ENCODE measurements at places on chromosomes 12 and 14.

- no peak for DNase-seq
Measured at GRCh38 chr14:63345826-63346225, 27.1 kb upstream of the GPHB5 start.

GRCh38 chr14:20733684-20734429 is 11.8 kb upstream of the EDDM3A start:
- no peak for DNase-seq

DNA sequence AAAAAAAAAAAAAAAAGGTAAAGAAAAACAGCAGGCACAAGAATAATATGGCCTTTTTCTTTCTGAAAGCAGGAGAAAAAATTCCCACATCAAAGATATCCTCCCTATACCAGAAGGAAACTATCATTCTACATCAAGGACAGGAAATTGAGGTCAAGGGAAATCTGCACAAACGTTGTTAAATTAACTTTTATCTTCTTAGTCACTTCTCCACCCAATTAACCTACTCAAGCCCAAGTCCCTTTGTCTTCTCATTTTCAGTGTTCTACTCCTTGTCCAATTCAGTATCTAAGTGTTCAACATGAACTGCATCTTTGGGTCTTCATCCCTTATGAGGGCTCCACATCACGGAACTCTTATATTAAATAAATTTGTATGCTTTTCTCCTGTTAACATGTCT is 15.7 kb downstream of the NDUFA12 start:
- no peak for DNase-seq

DNA sequence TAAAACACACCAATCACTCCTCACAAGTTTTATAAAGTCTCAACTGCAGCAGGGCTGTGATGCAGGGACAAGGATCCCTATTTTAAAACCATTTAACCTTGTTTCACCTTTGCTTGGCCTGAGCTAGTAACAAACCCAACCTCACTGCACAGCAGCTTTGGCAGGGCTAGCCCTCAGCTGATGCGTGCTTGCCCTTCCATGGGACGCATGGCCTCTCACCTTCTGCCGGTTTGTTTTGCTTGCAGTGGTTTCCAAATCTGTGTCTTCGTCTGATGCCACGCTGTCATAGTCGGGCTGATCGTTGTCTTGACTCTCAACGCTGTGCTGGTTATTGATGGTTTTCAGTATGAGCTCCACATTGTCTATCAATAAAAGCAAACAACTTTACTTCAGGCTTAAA is 43.3 kb downstream of the GIT2 start:
- no peak for DNase-seq

DNA sequence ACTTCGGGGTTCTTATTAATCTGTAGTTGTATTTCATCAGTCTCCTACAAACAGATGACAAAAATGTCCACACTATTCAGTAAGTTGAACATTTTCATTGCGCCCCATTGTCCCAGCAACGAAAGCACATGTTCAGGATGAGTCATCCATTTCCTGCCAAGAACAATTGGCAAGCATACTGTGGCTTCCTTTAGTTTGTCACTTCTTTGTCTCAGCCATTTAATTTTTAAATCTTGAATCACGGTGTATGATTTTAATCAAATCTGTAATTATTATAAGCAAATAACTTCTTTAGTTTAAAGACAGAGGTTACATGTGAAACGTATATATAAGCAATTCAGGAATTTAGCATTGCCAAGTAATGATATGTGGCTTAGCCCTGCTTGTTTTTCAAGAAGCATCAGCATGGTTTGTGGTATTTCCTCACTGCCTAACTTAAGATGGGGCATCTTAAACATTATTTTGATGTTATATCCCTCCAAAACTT is 211.3 kb upstream of the KRR1 start:
- DNase-seq, result peak; percentile 93

- DNase-seq, result no peak
Measured at GRCh38 chr12:91980389-91980821, 165.2 kb downstream of the BTG1 start.

GRCh38 chr12:69623970-69624369 is 13.3 kb upstream of the LRRC10 start:
- DNase-seq, result no peak

DNA sequence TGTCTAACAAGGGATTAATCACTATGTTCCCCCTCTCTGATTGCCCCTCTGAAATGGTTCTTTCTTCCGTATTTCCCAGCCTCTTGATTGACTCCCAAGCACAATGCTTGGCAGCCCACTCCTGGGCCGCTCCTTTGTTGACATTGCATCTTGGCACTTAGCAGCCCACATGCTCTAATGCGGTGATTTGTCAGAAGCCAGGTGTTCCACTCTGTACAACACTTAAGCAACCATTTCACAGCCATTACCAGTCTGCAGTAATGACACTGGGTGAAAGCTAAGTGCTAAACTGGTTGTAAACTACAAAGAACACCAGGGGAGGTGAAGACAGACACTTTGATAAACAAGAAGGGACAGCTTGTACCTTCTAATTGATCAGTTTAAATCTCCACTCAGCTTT is 353.5 kb downstream of the TMEM132D start:
- no peak for DNase-seq

DNA sequence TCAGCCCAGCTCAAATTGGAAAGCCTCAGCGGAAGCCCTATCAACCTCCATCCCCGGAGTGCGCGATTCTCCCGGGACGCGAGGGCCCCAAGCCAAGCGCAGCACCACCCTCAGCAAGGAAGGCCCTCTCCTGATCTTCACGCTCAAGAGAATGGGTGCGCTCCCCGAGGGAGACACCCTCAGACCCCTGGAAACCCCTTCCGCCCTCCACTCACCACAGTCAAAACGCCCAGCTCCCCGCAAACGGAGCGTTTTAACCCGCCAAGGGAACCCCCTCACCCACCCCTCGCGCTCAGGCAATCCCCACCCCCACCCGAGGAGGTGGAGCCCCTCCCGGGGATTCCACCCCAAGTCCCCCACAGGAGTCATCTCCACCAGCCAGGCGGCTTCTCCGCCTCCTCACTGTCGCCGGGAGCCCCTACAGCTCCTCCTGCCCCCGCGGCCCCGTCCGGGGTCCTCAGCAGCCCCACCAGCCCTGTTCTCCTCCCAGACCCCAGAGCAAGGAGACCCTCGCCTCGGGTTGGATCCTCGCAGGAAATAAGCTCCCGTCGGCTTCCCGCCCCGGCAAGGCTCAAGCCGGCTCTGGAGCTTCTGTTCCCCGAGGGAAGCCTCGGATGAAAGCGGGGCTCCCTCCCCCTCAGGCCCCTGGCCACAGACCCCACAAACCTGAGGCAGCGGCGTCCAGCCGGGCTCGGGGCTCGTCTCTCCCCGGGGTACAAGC is 507 bp downstream of the BAZ2A start:
- no peak for DNase-seq

- no peak for DNase-seq
Measured at GRCh38 chr14:22587247-22587646, 1.8 kb downstream of the DAD1 start.

DNA sequence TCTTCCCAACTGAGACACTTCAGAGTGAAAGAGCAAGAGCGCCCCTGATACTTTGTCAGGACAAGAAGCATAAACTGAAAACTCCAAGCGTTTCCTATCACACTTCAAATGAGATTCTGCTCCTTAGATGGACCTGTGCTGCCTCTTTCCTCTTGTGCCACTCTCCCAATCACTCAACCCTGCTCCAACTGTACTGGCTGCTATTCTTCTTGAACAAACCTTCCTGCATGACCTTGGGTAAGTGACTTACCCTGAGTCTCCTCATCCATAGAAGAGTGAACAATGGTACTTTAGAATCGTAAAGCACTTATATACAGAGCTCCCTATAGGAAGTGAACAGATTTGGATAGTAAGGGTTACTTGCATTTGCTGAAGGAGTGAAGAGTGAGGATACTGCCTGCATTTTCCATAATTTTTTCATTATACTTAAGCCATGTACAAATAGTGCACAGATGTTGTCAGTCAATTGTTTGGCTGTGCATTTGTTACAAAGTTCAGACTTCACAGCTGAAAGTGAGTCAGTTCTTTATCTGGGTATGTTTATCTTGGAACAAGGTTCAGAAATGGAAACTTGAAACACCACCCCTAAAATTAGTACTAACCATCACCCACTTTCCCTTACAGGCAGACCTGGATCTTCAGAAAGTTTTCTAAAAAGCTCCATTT is 10.8 kb downstream of the MTERF2 start:
- no peak for DNase-seq

- DNase-seq, result peak; percentile 12
Measured at GRCh38 chr12:3772380-3772779, 19.5 kb upstream of the CRACR2A start.

GRCh38 chr12:55002355-55002754 is 17.4 kb upstream of the NEUROD4 start:
- DNase-seq, result no peak

GRCh38 chr12:3542911-3543310 is 51.9 kb downstream of the PRMT8 start:
- DNase-seq, result no peak

GRCh38 chr12:67524861-67525616 is 123.5 kb upstream of the DYRK2 start:
- DNase-seq, result no peak

DNA sequence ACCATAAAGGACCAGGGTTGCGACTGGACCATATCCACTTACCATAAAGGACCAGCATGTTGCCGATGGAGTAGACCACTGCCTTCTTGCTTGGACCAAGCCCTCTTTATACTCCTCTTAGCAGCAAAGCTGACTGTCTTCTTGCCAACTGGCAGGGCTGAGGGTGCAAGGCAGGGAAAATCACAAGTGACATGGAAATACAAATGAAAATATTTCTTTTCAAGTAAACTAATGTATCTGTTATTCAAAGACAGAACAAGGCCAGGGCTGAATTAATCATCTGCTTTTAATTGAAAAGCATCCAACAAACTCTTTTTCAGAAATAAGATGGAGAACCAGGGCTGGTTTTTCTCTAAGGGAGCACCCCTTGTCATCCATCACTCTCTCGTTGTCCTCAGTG is at the start of gene CELA1:
TSS of gene CELA1 (minus strand) at position 99 of the 400 bp plus-strand sequence. CDS start at position 58, 41 bp downstream.
- no peak for DNase-seq

- DNase-seq, result no peak
Measured at GRCh38 chr12:68619541-68619940, 8.8 kb downstream of the RAP1B start.

DNA sequence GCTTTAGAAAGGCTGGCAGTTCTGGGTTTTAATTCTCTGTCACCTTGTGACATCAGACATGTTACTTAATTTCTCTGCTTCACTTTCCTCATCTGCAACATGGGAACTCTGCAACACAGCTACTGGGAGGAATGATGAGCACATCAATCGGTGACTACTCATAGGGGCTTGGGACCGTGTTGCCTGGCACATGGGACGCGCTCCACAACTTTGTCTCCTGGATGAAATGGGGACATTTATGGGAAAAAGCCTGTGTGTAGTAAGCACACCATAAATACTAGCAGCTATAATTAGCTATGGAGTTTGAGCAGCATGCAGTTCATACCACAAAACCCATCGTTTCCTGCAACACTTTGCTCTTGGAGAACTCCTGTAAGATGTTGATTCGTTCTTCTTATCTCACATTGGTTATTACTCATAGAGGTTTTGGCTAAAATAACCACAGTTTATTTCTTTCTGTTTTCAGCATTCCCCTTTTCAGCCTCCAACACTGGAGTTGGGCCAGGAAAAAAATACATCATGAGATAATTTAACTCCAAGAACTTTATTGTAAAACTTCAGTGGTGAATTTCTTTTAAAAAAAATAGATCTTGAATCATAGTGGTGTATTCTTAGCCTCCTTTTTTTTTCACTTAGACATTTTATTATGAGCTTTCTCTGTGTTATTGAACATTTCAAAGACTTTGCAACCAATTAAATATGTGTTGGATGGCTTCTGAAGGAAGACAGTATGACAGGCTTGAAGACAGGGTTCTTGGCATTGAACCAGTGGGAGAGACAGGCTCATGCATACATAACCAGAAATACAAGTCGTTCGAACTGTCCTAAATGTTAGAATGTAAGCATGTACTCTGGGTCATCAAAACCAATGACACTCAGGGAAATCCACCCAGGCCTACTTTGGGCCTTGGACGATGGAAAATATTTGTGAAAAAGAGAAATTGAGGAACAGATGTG is 72.7 kb downstream of the RIN3 start:
- DNase-seq, result no peak

DNA sequence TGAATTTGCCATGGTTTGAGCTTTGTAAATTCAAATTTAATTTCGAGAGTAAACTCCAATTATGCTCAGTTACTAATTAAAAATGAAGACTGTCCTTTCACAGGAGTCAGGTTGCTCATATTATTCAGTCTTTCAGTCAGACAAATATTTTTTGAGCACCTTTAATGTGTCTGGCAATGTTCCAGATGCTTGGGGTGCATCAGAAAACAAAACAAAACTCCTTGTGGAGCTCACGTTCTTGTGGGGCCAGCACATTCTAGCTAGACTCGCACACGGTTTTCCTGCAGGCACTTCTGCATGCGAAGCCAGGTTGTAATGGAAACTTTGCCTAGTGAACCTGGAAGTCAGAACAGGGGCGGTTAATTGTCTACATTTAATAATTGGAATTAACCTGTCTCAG is 64.0 kb upstream of the ATF1 start:
- no peak for DNase-seq

- no peak for DNase-seq
Measured at GRCh38 chr12:126437934-126438333, 1372.7 kb downstream of the AACS start.

DNA sequence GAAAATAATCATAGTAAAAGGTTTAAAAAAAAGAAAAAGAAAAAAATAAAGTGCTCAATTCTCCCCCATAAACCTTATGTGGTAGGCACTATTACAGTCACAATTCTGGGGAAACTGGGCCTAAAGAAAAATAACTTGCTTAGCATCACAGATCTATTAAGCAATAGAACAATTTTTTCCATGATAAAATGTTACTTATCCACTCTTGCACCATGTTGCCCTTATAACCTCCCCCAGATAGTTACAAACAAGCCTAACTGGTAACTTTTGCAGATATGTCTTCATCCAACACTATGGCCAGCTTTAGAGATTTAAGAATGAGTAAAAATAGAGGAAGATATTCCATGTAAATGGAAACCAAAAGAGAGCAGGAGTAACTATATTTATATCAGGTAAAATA is 164.8 kb downstream of the DUSP6 start:
- no peak for DNase-seq

DNA sequence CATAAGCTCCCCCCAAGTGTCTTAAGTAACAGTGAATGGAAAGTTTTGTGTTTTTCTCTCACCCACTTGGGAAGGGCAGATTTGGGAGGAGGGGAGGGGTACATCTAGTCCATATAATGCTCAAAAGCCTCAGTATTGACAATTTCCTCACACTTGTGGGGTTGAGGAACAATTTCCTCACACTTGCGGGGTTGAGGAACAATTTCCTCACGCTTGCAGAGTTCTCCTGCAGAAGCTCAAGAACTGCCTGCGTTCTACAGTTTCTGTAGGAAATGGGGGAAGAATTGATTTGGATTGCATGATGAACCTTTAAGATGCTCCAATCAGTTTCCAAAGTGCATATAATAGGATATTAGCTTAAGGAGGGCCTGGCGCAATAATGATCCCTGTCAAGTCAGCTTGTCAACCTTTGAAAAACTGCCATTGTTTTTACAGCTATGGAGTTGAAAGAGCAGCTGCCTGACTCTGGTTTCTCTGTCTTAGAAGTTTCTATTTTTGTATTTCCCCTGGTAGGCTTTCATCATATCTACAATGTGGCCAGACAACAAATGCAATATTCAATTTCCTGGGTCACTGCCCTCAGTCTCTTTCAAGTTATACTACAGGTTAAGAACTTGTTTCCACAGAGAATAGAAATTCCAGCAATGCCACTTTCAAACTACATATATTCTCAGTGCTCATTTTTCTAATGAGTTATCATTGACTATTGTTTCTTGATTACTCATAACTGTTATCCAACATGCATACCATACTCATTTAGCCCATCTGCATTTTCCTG is 66.5 kb downstream of the PLEKHG7 start:
- DNase-seq, result no peak

GRCh38 chr14:60356906-60357550 is 108.0 kb downstream of the PPM1A start:
- DNase-seq, result no peak

GRCh38 chr14:71403656-71404055 is 496.4 kb downstream of the PCNX1 start:
- DNase-seq, result no peak

All from glomerular endothelial cell (primary cell).